ENCODE measurements at places on chromosomes 16 and 17.

- DNase-seq = no peak
Observed at GRCh38 chr17:83155128-83156121, 76.0 kb downstream of the METRNL start.

- DNase-seq = no peak
Observed at GRCh38 chr17:66032082-66032712, 159.7 kb downstream of the CEP112 start.

- DNase-seq = no peak
Observed at GRCh38 chr16:86928523-86929011, 350.2 kb downstream of the FOXL1 start.

DNA sequence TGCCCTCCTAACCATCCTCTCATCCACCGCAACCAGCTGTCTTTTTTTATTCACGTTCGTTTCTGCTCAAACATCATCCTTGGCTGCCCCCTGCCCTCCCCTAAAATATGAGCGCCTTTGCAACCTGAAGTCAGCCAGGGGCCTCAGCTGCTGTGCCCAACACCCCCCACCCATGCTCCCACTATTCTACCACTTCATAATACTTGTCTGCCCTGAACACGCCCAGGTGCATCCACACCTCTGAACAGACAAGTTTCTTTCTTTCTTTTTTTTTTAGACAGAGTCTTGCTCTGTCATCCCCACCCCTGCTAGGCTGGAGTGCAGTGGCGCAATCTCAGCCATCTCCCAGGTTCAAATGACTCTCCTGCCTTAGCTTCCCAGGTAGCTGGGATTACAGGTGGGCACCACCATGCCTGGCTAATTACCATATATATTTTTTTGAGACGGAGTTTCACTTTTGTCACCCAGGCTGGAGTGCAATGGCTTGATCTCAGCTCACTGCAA, 26.9 kb downstream of the CEP295NL start:
- DNase-seq = no peak
